SHP77 treated with DMSO at 0.1 percent for 48 hours (cell line): ENCODE measurements at places on chromosomes 13 and 19.
A peak's percentile ranks its signal among the peaks of the same experiment; 100 is the strongest.

GRCh38 chr19:5672708-5673459 is 7.4 kb downstream of the MICOS13 start:
- DNase-seq = no peak

GRCh38 chr13:86918682-86919081 is 752.5 kb upstream of the SLITRK5 start:
- DNase-seq = no peak

- DNase-seq = no peak
Measured at GRCh38 chr19:54047616-54048015, 16.1 kb downstream of the VSTM1 start.

DNA sequence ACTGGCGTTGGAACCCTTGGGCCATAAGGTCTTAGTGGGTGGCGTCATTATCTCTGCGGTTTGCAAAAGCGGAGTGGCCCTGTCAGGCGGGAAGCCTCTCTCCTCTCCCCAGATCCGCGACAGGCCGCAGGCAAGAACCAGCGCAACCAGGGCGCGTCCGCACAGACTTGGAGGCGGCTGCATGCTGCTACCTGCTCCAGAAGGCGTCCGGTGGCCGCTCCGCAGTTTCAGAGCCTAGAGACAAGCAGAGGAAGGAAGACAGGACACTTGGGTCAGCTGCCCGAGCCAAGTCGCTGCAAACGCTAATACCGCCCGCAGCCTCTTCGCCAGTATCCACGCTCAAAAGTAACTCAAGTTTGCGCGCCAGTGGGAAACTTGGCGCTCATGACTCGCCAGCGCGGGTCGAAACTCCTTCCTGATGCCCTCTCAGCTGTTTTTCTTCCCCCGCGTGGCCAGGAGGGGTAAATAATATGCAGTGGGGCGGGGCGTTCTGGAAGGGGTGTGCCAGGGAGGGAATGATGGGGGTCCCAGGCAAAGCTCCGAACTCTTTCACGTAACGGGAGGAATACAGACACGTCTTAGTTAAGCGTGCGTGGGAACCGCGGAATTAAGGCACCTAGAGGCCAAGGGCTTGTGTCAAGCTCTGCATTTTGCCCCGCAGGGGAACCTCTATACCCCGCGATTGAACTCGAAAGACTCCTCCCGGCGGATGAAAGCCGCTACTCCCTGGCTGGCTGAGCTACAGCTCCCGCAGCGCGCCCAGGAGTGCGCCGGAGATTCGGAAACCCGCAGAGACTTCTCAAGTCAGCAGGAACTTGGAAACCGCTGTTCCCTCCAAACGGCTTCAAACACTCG is at the start of gene EDNRB:
TSS of gene EDNRB (minus strand) at position 441 of the 855 bp plus-strand sequence. CDS start at position 183, 258 bp downstream.
- DNase-seq = no peak

DNA sequence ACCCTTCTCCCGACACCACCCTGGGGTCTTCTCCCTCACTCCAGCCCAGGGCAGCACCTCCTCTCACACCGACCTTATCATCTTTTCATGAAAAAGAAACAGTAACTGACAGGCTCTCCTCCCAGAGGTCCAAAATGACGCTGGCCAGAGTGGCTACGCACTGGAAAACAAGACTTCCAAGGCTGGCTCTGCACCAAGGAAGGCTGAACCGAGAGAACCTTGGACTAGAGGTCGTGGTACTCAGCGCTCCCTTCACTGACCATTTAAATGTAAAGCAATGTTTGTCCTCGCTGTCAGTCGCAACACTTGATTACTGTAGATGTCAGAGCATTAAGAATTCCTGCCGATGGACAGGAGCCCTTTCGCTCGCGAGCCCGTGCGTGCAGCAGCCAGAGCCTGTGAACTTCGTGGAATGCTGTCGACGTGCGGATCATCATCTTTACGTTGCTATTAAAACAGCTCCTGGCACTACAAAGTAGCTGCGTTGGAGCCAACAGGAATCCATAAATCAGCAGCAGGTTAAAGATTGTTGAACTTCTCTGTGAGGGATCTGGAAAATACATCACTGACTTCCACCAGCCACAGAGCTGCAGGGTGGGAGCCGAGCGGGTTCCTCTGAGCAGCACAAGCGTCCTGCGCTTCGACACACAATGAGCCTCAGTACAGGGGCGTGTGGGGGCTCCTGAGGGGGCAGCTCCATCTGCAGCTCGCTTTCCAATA is 125.5 kb upstream of the MCF2L start:
- DNase-seq = no peak

- DNase-seq = no peak
Measured at GRCh38 chr19:33295621-33296487, 6.5 kb downstream of the CEBPA start.

- DNase-seq = no peak
Measured at GRCh38 chr13:26026211-26026610, 25.6 kb downstream of the SHISA2 start.

- DNase-seq = peak; percentile 83
Measured at GRCh38 chr13:97142452-97142851, 79.7 kb upstream of the MBNL2 start.

DNA sequence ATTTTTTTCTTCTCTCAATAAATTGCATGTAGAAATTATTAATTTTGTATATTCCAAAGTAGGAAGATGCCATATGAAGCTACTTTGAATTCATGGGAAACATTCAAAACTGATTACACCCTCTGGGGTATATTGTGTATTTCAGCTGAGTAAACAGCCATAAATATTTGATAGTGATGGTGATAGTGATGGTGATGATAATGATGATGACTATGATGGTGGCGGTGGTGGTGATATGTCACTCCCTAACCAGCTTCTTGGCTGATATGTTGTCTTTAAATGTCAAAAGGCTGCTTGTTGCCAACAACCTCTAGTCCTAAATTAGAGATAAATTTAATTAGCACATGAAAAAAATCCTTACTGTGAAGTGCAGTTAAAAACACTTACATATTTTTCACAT is 102.0 kb downstream of the LRCH1 start:
- no peak for DNase-seq

DNA sequence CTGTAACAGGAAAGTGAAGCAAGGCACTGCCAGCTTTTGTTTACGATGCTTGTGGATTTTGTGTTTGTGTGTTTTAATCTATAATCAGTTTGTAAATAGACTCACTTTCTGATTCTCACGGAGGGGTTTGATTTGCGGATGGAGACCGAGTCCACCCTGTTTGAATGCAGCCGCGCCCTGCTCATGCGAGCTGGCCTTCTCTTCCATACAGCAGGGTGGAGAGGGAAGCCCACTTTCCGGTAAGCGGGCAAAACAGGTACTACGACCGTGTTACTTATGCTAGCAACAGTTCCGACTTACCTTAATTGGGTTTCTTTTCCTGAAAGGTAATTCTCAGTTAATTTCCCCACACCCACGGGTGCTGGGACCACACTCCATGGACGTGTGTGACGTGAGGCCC is 33.1 kb downstream of the ADPRHL1 start:
- DNase-seq = no peak

DNA sequence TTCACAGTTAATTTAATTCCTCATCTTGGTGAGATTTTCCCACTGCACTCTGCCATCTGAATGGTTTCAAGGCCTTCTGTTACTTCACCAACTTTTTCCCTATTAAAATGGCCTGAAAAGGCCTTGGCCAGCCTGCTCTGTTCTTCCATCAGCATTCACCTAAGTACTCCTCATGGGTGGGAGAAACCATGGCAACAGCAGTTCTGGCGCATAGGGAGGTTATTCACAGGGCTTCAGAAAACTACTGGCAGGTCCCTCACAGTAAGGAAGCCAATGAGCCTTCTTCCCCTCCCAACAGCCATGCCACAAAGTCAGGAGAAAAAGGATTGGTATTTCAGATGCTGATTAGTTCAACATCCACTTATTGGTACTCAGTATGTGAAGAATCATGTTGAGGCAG is 17.2 kb upstream of the GJB2 start:
- DNase-seq = no peak

DNA sequence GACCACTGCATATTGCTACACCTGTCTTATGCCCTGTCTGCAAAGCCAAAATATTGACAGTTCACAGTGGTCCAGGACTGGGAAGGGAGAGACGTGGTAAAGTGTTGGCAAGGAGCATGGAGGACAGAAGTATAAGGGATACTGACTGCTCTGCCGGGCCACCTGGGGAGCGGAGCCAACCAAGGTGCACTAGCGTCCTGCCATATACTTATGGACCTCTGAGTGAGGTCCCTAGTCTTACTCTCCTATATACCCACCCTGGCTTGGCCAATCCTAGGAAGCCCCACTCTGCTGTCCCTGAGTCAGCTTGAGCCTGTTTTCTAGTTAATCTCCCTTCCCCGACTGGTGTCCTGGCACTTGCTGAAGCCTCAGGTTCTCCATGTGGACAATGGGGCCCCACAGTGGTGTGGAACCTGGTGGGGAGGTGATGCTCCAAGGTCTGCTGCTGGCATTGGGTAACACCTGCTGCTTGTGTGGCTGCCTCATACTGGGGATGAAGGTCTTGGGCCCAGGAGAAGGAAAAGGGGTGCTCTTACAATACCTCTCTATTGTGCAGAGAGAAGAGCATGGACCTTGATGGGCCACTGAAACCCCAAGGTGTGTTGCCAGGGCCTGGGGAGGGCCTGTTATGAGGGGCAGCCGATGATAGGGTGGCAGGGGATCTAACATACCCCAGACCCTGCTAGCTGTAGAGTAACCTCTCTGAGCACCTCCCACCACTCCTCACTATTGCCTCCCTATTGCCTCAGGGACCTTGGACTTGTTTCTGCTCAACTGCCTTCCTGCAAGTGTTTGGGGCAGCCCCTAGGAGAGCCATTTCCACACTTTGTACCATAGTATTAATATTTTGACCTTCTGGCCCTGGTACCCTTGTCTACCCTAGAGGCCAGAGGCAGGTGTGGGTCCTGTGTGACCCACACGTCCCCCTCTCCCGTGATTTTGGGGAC is 6.7 kb upstream of the TRIM28 start:
- no peak for DNase-seq

DNA sequence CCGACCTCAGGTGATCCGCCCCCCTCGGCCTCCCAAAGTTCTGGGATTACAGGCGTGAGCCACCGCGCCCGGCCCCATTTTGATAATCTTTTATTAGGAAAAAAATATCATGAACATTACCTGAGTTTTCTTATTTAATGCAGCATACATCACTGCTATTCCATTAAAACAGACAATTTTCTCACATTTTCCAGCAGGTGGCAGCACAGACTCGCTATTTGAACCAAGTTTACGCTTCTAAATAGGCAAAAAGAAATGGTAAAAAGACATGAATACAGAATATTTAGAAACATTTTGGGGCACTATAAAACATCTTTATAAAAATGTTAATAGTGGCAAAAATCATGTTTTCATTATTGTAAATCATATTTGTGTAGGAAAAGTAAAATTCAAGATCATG is 903.1 kb downstream of the SLITRK6 start:
- peak; percentile 75 for DNase-seq

DNA sequence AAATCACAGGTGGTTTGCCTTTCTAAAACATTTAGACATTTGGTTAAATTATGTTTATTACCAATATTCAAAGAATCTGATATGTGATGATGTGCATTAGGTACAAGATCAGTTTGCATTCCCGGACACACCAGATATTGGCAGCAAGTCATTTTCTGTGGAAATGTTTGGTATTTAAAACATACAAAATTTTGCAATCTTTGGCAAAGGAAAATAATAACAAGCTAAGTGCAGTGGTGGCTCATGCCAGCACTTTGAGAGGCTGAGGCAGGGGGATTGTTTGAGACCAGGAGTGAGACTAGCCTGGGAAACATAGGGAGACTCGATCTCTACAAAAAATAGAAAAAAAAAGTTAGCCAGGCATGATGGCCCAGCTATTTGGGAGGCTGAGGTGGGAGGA is 29.1 kb upstream of the TSC22D1 start:
- no peak for DNase-seq

GRCh38 chr19:50896591-50897190 is 14.5 kb downstream of the KLK4 start:
- DNase-seq = peak; percentile 55

GRCh38 chr19:54477650-54478049 is 4.6 kb upstream of the CDC42EP5 start:
- no peak for DNase-seq

GRCh38 chr13:28537171-28537570 is 42.2 kb upstream of the FLT1 start:
- no peak for DNase-seq

DNA sequence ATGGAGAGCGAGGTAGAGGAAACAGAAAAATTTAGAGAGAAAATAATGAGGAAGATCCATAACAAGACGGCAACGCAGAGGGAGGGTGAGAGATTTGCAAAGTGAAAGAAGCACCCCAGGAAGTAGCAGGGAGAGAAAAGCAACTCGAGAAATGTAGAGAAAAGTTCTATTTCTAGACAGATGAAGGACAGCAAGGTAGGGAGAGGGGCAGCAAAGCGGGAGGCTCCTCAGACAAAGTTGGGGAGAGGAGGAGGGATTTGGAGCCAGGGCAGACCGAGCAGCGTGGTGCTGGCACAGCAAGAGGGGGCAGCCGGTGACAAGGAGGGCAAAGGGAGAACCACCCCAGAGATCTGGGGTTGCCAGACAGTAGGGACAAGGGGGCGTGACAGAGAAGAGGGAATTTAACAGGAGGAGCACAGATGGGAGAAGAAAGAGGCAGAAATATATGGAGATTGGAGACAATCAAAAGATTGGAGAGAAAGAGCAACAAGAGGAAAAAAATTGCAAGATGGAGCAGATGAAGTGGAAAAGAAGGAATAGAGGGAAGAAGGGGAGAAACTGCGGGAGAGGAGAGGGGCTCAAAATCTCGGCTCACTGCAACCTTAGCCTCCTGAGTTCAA is 989 bp downstream of the ZNF766 start:
- no peak for DNase-seq

DNA sequence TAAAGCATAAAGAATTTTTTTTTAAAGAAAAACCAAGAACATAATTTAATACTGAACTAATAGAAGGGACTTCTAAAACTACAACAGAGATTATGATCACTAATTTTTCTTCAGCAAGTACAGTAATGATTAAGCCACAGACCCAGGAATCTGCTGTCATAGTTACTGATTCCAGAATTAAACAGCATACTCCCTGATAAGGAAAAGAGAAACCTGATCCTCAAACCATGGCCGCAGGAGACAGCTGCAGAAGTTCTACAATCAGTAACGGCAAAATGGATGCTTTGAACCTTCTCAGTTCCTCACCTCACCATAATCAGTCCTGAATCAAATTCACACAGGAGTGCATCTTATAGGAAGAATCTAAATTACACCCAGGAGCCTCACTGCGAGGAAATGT is 939.0 kb upstream of the SLITRK1 start:
- DNase-seq = no peak

GRCh38 chr13:36192166-36192565 is 22.2 kb downstream of the SOHLH2 start:
- peak; percentile 88 for DNase-seq

DNA sequence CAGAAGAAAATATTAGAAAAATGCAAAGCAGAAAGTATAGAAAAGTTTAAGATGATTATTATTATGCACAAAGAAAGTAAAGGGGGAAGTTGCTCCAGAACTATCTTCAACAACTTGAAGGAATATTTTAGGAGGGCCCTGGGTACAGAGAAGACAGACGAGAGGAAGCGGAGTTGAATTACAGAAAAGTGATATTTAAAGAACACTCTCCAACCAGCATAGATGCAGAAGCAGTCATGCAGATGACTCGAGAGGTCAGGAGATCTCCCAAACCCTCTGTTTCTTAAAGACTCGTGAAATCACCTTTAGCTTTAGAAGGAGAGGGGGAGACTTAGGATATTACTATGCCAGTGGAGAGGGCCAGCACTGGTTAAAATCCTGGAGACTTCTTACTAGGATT is 8.5 kb upstream of the SHISA2 start:
- DNase-seq = no peak
